ENCODE measurements at places on chromosomes 5 and 9. TPM values are rescaled to one million over a fixed set of nuclear protein-coding genes. Genes with fewer than 3 reads are reported as not detected.

DNA sequence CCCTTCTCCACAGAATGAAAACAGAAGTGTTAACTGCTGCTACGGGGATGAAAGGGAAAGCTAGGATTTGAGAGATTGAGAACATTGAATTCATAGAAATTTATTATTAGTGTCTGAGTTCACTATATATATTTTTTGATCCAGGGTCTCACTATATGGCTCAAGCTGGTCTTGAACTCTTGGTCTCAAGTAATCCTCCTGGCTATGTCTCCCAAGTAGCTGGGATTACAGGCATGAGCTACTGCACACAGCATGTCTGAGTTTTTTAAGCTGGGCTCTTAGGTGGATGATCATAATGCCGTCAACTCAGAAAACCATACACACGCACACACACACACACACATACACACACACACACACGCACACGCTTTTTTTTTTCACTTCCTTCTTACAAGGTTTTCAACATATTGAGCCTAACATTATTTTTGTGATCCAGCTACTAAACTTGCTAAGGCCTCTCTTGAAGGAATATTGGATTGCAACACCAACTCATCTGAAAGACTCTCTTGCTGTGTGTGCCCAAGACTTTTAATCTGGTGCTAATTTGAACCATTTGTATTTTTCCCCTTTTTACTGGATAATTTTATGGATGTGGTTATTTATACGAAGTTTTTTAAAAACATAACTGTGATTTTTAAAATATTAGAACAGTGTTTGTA lies 1045.4 kb downstream of the DTWD2 start:
- no peak for DNase-seq

DNA sequence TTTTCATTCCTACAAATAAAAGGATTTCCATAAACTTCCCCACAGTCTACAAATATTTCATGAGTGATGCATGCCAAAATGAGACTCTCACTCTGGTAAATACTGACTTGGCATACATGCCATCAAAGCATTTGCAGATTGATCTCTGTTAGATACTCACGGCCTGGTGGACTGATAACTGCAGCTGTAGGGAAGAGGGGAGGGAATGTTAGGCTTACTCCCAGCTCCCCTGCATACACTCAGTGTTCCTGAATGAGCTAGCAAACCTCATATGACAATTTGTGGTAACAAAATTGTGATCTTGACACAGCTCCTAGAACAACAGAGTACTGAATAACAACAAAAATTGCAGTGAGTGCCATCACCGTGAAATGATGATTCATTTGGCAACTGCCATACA lies 435.3 kb downstream of the NR2F1-AS1 start:
- no peak for DNase-seq

GRCh38 chr9:112475318-112475717 lies 11.3 kb upstream of the KIAA1958 start:
- no peak for DNase-seq

SHISAL2B gene
- total RNA-seq, result not detected

- DNase-seq, result no peak
Measured at GRCh38 chr9:109497226-109498153, 617 bp downstream of the PTPN3 start.

- DNase-seq, result no peak
Measured at GRCh38 chr5:6788956-6789649, 75.9 kb downstream of the TENT4A start.

DNA sequence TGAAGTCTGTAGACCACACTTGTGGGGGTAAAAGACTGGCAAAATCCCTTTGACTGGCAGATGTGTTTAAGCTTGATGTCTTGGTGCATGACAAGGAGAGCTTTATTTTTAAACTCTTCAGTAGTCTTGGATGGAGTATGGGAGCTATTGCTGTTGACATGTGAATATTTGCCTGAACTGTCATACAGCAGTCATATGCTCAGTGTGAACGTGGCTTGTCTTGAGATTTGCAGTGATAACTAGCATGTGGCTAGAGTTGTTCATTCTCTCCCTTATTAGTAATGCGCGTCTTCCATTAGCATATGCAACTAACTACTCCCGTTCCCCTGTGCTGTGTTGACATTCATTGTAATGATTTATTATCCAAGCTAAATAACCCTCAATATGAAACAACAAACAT lies 523.6 kb upstream of the WWC1 start:
- no peak for DNase-seq

- peak; percentile 26 for DNase-seq
Measured at GRCh38 chr9:129333617-129334104, 155.6 kb upstream of the IER5L start.

DNA sequence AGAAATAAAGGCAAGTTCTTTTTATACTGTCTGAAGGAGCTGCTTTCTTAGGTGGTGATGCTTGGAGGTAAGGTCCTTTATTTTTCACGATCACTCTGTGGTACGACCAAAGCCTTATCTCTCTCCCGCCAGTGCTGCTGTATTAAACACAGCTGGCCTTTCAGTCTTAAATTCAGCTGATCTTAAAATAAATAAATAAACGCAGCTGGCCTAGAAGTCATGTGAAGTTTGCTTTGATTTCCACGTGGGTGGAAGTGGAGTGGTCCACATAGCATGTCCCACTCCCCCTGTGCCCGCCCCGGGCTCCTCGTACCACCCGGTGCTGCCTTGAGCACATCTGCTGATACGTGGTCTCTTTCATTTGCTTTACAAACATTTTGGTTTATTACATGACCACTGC lies 260.4 kb downstream of the FANCC start:
- DNase-seq, result no peak

OLFM1 gene
- 37.9 TPM for total RNA-seq

DNA sequence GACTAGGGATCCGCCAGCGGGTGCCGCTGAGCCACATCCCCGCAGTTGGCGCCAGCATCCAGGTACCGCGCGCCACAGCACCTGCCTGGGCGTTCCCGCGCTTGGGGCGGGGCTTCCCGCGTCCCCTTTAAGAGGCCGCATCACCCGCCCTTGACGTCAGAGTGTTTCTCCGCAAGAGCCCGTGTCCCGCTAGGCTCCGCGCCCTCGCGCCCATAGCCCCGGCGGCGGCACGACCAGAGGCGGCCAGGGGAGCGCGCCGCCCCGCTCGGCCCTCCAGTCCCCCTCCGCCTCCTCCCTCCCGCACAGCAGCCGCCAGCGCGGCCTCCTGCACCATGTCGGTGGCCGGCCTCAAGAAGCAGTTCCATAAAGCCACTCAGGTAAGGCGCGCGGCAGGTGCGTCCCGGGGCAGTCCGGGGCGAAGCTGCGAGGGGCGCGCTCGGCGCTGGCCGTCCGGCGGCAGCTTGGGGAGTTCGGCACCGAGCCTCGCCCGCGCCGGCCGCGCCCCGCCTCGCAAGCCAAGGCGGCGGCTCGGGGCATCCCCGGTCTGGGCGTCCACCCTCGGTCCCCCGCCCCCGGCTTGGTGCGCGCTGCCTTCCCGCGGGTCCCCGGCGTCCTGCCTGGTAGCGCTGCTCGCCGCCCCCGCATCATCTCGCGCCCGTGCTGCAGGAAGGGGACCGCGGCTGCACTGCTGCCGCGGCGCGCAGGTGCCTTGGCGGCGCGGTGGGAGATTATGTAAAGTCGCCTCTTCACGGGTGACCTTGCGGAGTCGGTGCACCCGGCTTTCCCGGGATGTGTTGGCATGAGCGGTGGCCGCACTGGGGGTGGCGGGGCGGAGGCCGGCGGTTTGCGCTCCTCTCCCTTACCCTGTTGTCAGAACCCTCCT lies at the start of gene SH3GL2:
TSS of gene SH3GL2 (plus strand) at position 156 of the 883 bp plus-strand sequence.
- peak; percentile 11 for DNase-seq

NPR3 gene
- 21.5 TPM for total RNA-seq

DNA sequence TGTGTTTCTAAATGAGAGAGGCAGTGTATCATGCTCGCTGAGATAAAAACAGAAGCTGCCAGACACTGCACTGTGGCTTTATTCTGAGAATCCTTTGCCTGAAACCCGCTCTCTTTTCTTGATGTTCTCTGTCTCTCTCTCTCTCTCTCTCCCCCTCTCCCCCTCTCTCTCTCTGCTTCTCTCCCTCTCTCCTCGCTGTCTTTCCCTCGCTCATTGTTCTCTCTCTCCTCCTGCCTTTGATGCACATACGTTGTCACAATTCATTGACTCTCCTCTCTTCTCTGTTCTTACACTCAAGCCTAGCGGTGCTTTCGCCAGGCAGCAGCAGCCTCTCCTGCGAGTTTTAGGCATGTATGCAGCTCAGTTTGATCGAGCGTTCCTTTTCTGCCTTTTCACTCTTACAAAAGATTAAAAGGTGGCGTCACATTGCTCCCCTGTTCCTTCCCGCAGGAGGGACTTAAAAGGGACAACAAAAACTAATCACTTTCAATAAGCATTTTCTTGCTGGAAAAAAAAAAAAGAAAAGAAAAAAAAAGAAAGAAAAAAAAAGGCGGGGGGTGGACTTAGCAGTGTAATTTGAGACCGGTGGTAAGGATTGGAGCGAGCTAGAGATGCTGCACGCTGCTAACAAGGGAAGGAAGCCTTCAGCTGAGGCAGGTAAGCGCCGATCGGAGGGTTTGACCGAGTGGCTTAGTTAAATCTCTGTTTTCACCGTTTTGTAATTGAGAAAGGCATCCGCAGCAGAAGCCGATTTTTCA lies 717.9 kb upstream of the WWC1 start:
- no peak for DNase-seq

TTF1 gene
- 15.7 TPM for total RNA-seq

DNA sequence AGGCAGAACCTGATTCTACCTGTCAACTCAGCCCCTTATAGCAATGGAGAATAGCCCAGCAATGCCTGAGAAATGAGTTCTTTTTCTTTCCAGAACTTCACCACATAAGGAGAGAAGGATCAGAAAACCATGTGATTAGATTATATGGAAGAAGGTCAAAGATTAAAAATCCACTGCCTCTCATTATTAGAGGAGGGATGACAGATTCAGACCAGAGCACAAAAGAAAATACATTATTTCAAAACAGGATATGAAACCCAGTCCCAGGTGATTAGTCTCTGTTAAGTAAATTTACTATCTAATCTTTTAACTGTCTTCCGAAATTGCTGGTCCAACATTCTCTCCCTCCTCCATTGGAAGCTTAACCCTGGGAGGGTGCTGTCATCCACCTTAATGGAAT lies 322.4 kb downstream of the SLIT3 start:
- no peak for DNase-seq

DNA sequence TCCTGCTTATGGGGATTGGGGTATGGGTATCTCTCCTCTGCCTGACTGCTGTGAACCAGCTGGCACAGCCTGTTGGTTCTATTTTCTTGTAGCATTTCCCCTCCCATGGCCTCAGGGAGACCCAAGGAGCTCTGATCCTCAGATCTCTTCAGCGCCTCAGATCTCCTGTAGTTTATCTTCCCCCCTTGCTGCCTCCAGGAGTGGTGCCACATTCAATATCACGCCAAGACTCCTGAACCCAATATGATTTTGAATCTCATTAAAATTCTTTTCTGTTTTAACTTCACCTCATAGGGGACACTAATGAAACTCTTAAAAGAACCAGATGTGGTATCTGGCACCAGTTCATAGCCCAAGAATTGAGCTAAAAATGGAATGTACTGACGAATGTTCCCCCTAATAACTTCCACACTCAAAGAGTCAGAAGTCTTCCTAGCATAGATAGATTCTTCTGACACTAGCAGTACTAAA lies 59.6 kb upstream of the LIFR start:
- no peak for DNase-seq

- DNase-seq, result no peak
Measured at GRCh38 chr5:150256410-150257064, 33.0 kb downstream of the CAMK2A start.

PIGO gene
- 32.2 TPM for total RNA-seq

GRCh38 chr9:98455256-98456155 lies 200.1 kb upstream of the TBC1D2 start:
- DNase-seq, result no peak

HMCN2 gene
- 0.38 TPM for total RNA-seq

GRCh38 chr5:168939156-168939800 lies 360.1 kb upstream of the PANK3 start:
- no peak for DNase-seq

GRCh38 chr5:14277385-14278320 lies 134.5 kb downstream of the TRIO start:
- DNase-seq, result no peak

Data from NCI-H460 (cell line).